ENCODE measurements at places on chromosomes 6 and 20.

DNA sequence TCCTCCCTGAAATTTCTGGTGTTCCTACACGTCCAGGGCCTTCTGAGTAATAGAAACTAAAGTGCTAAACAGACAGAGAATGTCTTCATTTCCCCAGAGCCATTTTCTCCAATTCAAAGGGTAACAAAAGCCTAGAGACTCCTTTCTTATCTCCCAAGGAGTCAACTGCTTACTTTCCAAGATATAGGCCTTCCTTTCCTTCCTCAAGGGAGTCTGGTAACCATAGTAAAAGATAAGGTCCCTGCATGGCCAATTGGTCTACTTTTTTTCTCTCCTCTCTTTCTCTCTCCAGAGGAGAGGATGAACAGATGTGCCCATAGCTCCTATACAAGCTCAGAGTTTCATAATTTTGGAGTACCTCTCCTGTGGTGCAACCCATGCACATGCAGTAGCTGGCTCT lies 185.7 kb downstream of the ASCC3 start:
- no peak for DNase-seq

- no peak for DNase-seq
Measured at GRCh38 chr20:37777012-37777950, 83.5 kb downstream of the CTNNBL1 start.

DNA sequence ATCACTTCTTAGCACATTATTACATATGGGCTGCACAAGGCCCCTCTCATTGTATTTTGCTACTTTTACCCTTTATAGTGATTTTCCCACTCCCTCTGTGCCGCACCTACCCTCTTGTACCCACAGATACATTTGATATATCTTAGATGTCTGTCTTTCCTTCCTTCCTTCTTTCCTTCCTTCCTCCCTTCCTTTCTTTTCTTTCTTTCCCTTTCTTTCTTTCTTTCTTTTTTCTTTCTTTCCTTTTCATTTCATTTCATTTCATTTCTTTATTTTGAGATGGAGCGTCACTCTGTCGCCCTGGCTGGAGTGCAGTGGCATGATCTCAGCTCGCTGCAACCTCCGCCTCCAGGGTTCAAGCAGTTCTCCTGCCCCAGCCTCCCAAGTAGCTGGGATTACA lies 12.2 kb downstream of the POLH start:
- DNase-seq, result no peak

GRCh38 chr6:42022755-42023384 lies 27.5 kb upstream of the TAF8 start:
- DNase-seq, result no peak

DNA sequence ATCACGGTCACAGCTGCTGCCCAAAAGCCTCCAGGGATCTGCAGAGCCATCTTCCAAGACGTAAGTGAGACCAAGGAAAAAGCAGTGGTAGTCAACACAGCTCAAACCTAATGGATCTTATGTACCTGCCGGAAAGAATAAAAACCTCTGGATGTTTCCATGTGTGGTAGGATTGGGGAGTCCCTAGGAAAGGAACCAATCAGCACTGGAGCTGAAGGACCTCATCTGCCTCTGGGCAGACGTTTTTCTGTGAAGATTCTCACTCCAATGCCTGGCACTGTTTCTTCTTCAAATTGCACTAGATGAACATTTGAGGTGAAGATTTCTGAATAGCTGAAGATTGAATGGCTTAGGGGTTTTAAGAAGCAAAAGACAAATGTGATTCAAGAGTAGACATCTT lies at the start of gene HLA-DQB2:
TSS of gene HLA-DQB2 (minus strand) at position 112 of the 400 bp plus-strand sequence. CDS start at position 50, 62 bp downstream.
- DNase-seq, result no peak

GRCh38 chr6:112603726-112604125 lies 256.6 kb downstream of the RFPL4B start:
- DNase-seq, result no peak

GRCh38 chr6:131129689-131130553 lies 5.3 kb upstream of the AKAP7 start:
- no peak for DNase-seq

- no peak for DNase-seq
Measured at GRCh38 chr20:50121858-50122271, 8.9 kb upstream of the UBE2V1 start.

DNA sequence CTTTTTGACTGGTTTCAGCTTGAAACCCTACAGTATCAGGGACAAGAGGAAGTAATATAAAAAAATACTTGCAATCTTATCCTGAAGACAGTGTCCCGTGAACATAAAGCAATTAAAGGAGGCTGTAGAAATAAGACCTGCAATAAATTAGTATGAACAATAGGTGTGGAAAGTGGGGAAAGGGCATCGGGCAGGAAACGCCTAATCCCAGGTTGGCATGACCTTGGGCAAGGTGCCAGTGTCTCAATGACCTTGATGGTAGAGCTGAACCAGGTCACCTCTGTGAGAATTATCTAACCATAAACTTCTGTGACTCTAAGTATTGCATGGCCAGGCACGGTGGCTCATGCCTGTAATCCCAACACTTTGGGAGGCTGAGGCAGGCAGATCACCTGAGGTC lies 115.2 kb downstream of the LY86 start:
- DNase-seq, result no peak

DNA sequence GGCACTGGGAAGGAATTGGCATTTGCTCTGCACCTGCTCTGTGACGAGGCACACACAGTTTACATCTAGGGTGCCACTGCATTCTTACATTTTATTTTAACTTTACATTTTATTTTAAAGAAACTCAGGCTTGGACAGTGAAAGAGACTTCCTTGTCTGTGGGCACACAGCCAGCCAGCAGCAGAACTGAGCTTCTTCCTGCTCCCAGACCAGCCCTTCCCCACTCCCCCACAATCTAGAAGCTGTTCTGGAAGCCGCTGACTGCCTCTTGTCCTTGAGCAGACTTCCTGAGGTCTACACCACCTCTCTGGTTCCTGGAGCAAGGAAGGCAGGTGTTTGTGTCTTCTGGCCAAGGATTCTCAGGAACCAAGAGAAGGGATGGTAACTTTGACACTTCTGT lies 27.9 kb upstream of the CD93 start:
- no peak for DNase-seq

GRCh38 chr20:51588762-51589161 lies 46.2 kb upstream of the NFATC2 start:
- DNase-seq, result no peak

DNA sequence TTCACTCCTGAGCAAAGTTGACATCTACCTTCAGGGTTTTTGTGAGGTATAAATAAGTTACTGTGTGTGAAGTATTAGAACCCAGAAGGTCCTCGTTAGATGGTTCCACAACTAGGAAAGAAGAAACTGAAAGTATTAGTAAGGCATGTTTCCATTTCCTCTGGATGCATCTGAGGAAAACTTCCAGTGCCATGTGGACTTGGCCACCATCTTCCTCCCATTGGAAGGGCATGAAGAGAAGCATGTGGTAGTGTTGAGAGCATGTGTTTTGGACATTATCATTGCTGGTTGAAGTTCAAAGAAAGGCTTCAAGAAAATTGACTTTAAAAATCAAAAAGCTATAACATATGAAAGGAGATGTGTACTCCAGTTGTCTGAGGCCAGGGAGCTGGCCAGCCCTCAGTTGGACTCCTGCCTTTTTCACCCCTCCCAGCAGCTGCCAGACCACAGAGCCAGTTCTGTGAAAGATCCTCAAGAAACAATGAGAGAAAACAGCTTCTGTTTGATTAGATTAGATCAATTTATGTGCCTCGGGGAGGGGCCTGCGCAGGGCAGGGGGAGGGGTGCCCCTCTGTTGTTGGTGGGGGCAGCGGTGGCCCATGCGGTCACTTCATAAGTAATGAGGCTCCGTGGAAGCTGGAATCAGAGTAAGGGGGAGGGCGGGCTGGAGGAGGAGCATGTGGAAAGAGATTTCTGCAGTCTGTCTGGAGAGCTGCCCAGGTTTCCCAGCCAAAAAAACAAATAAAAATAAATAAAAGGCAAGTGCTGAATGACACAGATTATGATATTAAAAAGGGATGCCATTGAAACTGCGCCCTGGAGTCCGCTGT lies 154.0 kb downstream of the JARID2 start:
- DNase-seq, result peak; percentile 46

- no peak for DNase-seq
Measured at GRCh38 chr6:134389129-134389528, 71.2 kb upstream of the SGK1 start.

- DNase-seq, result no peak
Measured at GRCh38 chr20:4151991-4152695, 136.8 kb upstream of the RNF24 start.

- DNase-seq, result no peak
Measured at GRCh38 chr6:37007340-37008043, 2.0 kb downstream of the FGD2 start.

DNA sequence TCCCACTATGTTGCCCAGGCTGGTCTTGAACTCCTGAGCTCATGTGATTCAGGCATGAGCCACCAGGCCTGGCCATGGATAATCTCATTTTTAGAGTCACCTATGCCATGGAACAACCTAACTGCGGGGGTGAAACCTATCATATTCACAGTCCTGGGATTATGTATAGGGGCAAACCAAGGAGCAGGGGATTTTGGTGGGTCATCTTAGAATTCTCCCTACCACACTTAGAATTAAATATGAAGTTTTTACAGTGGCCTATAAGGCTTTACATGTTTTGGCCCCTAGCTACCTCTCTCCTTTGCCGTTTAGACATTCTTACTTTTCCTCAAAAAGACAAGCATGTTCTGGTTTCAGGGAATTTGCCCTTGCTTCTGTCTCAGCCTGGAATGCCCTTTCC lies 20.6 kb upstream of the VEGFA start:
- DNase-seq, result no peak

DNA sequence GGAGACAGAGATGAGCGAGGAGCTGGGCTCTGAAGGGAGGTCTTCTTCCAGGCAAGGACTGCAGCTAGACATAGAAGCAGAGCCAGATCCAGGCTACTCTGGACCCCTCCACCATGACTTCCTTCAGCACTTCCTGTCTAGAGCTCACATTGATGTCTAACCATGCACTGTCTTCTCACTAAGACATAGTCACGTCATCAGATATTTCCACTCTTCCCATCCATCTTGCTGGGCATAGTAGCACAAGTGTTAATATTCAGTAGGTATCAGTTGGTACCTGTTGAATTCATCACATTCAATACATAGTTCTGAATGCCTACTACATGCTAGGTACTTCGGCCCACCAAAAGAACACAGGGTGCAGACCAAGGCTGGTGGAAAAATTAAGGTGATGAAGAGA lies 2.9 kb downstream of the HLA-DMA start:
- DNase-seq, result no peak

DNA sequence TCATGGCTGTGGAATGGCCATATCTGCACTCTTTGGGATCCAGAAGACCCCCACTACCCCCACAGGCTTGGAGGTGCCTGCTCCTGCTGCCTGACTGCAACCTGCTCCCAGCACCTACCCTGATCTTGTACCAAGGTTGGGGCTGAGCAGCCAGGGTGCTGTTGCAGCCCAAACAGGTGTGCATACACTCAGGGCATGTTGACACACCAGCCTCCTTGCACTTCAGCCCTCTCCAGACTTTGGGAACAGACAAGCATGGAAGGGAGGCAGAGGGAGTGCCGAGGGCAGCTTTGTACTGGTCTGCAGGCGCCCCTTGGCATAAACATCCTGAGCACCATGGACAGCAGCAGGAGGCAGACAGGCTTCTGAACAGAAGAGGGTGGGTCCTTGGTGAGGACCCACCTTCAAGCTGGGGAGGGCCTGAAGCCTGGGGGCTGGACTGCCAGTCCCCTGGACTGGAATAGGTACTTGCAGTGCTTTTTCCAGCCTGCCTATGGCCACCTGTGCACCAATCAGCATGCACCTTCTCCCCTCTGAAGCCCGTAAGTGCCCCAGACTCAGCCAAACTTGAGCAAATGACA lies 1675.8 kb downstream of the HACE1 start:
- no peak for DNase-seq

- peak; percentile 38 for DNase-seq
Measured at GRCh38 chr20:4625687-4626086, 96.0 kb upstream of the PRND start.

DNA sequence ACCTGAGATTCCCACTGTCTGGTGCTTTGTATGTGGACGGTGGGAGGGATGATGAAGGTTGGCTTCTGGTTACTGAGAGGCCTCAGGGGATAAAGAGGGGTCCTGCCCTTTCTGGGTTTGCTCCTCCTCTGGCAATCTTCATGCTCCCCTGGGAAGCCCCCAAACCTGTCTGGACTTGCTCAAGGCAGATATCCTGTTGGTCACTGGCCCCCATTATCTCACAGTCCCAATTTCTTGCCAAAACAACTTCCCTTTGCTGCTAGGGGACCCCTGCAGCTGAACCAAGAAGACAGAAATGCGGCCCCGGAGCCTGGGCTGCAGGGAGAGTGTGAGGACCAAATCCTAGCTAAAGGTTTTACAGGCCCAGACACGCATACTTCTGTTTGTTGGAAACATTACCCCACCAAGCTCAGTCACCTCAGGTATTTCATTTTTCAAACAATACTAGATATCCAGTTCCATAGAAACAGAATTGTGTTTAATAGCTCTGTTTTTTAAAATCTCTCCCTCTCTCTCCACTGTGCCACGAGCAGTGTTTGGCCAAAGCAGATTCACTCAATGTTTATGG lies 63.4 kb upstream of the MRPS10 start:
- DNase-seq, result no peak

- no peak for DNase-seq
Measured at GRCh38 chr6:161080263-161080970, 88.8 kb downstream of the MAP3K4 start.
